ENCODE measurements at places on chromosomes 4 and X. TPM values are rescaled to one million over a fixed set of nuclear protein-coding genes. Genes with fewer than 3 reads are reported as not detected.

Gene SH3TC1
- total RNA-seq: 192 TPM

Gene ZAR1
- not detected for total RNA-seq

Gene RASL11B
- total RNA-seq: not detected

Gene AREG
- 0.55 TPM for total RNA-seq

Gene S100P
- not detected for total RNA-seq

Gene DOCK11
- 0.86 TPM for total RNA-seq

Gene ASIC5
- not detected for total RNA-seq

Gene AIFM1
- total RNA-seq: 29.7 TPM

Gene HGFAC
- total RNA-seq: 0.49 TPM

Gene MGAT4D
- total RNA-seq: not detected

Gene GPC3
- total RNA-seq: not detected

Gene GPR173
- total RNA-seq: 11.3 TPM

Gene CPEB2
- total RNA-seq: 14.8 TPM

Gene CABS1
- not detected for total RNA-seq

Gene FGG
- total RNA-seq: not detected

Gene ADH1C
- not detected for total RNA-seq

Gene SLITRK4
- total RNA-seq: 0.77 TPM

Gene COX18
- total RNA-seq: 13.0 TPM

Gene CSAG3
- total RNA-seq: not detected

Gene VGLL1
- total RNA-seq: not detected

Gene TCP11X1
- total RNA-seq: not detected

Gene HERC5
- total RNA-seq: 0.91 TPM

Gene RBMXL3
- total RNA-seq: not detected

Gene PPARGC1A
- not detected for total RNA-seq

Gene CXCL8
- 12.6 TPM for total RNA-seq

Gene CTAG1B
- not detected for total RNA-seq

Gene EPGN
- not detected for total RNA-seq

Gene JADE1
- total RNA-seq: 45.6 TPM

Gene CYTL1
- 29.8 TPM for total RNA-seq

Gene CSN2
- not detected for total RNA-seq

Gene ANOS1
- total RNA-seq: 0.55 TPM

Gene CPZ
- total RNA-seq: not detected

Gene SYNPO2
- 0.07 TPM for total RNA-seq

Gene VCX3B
- total RNA-seq: not detected

Gene HEPH
- total RNA-seq: 0.20 TPM

Gene FUNDC1
- total RNA-seq: 15.4 TPM

Gene COX7B2
- not detected for total RNA-seq

Gene GLRA2
- total RNA-seq: not detected

Gene FAT4
- 33.2 TPM for total RNA-seq

Gene MAGEA10
- total RNA-seq: not detected

Measured in endothelial cell of umbilical vein (primary cell).